Left cardiac atrium (tissue), 4 donors: ENCODE measurements at places on chromosomes 6 and 20. TPM values are rescaled to one million over a fixed set of nuclear protein-coding genes. Genes with fewer than 3 reads are reported as not detected.

The PSMG4 gene
- 6.7 TPM for total RNA-seq

The IL17A gene
- not detected for total RNA-seq

The POLR3F gene
- 6.1 TPM for total RNA-seq

The EPB41L1 gene
- 32.1 TPM for total RNA-seq

The ARG1 gene
- total RNA-seq: 0.65 TPM

The BACH2 gene
- total RNA-seq: 2.0 TPM

The MUC22 gene
- total RNA-seq: 0.06 TPM

The MAS1 gene
- total RNA-seq: not detected

The VSX1 gene
- not detected for total RNA-seq

- DNase-seq: no peak
Observed at GRCh38 chr6:26411751-26412150, 9.7 kb downstream of the BTN3A1 start.

GRCh38 chr6:169646906-169647567, 54.8 kb downstream of the WDR27 start:
- DNase-seq: no peak

- DNase-seq: no peak
Observed at GRCh38 chr20:22848364-22848763, 186.7 kb upstream of the SSTR4 start.

DNA sequence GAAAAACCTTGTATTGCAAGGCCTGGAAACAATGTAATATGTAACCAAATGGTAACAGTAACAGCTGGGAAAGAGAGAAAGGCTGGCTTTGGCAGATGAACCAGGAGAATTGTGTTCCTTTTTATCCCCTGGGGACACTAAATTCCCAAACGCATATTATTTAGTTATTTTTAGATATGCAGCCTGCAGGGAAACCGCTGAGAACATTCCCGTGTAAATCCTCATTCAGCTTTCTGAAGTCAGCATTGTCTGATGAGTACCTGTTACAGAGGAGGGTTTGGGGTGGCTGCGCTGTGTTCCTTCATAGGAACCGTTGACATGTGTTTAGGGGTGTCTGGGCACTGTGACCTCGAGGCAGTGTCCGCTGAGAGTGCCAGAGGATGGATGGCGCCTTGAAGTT, 101.3 kb downstream of the SMOC2 start:
- no peak for DNase-seq

GRCh38 chr6:84853901-84854300, 89.5 kb upstream of the TBX18 start:
- no peak for DNase-seq

- no peak for DNase-seq
Observed at GRCh38 chr6:36686668-36687513, 8.4 kb downstream of the CDKN1A start.

GRCh38 chr6:112275365-112275764, 21.0 kb upstream of the LAMA4 start:
- DNase-seq: no peak

- no peak for DNase-seq
Observed at GRCh38 chr20:22374678-22375590, 209.4 kb downstream of the FOXA2 start.

DNA sequence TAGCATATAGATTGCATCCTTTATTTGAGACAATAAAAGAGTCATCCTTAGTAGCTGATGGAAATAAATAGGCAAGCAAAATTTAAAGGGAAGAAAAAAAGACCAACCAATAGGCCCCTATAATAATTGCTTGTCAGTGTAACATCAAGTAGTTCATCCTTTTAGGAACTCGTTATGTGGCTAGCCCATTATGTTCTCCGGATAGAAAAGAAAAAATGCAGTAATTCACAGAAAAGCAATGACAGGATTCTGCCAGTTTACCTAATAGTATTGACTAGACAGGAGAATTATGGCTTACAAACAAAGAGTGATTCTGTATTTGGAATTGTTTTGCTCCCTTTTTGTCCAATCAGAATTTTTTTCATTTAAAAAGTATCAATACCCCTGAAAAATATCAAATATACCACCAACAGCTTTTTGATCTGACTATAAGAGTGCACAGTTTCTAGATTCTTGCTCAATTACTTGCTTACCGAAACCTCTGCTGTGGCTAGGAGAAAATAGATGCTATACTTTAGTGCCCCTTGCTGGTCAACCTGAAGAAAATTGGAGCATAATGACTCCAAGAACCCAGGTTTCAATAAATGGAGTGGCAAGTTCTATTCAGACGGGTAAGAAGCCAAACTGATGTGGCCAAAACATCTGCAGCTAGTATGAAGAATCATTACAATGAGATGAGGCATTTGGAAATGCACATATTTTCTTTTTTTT, 91.5 kb upstream of the SASH1 start:
- no peak for DNase-seq

- no peak for DNase-seq
Observed at GRCh38 chr6:16496991-16497801, 258.8 kb downstream of the GMPR start.

DNA sequence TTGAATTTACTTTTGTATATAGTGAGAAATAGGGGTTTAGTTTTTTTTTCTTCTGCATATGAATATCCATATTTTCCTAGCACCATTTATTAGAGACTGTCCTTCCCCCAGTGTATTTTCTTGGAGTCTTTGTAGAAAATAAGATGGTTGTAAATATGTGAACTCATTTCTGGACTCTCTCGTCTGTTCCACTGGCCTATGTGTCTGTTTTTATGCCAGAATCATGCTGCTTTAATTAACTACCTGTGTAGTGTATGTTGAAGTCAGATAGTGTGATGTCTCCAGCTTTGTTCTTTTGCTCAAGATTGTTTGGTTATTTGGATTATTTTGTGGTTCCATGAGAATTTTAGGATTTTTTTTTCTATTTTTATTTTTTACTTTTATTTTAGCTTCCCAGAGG, 176.6 kb upstream of the RAB32 start:
- DNase-seq: no peak

- DNase-seq: no peak
Observed at GRCh38 chr6:21738180-21739094, 144.9 kb downstream of the SOX4 start.

- DNase-seq: no peak
Observed at GRCh38 chr20:57003012-57003411, 263.4 kb downstream of the BMP7 start.

DNA sequence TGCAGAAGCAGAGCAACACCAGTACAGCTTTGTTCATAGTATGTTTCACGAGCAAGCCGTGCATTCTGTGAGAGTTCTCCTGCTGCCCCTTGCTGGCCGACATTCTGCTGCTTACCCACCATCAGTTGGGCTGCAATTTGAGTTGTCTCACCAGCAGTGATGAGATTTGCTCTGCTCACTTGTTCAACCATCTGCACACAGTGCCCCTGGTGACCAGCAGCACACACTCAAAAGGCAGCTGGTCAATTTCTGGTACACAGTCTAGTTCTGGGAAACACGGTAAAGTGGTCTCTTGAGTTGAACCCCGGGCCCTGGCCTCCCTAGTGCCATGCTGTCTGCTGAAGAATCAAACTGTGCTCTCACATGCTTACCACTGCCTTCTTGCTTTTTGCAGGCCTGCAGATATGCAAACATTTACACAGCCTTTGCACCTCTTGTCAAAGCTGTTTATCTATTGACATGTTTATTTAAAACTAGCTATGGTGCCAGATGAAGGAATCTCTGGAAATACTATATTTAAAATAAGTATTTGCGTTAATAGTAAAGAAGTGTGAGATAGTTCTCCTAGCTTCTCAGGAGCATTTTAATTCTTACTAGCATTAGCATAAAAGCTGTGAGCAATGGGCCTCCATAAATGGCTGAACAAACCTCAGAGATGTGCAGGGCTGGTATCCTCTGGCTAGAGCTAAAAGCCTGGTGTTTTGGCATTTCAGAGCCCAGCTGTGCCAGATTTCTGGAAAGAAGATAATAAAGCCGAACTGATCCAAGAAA, 234.3 kb downstream of the ARHGAP18 start:
- DNase-seq: no peak

GRCh38 chr6:62323818-62324431, 37.9 kb upstream of the KHDRBS2 start:
- no peak for DNase-seq

DNA sequence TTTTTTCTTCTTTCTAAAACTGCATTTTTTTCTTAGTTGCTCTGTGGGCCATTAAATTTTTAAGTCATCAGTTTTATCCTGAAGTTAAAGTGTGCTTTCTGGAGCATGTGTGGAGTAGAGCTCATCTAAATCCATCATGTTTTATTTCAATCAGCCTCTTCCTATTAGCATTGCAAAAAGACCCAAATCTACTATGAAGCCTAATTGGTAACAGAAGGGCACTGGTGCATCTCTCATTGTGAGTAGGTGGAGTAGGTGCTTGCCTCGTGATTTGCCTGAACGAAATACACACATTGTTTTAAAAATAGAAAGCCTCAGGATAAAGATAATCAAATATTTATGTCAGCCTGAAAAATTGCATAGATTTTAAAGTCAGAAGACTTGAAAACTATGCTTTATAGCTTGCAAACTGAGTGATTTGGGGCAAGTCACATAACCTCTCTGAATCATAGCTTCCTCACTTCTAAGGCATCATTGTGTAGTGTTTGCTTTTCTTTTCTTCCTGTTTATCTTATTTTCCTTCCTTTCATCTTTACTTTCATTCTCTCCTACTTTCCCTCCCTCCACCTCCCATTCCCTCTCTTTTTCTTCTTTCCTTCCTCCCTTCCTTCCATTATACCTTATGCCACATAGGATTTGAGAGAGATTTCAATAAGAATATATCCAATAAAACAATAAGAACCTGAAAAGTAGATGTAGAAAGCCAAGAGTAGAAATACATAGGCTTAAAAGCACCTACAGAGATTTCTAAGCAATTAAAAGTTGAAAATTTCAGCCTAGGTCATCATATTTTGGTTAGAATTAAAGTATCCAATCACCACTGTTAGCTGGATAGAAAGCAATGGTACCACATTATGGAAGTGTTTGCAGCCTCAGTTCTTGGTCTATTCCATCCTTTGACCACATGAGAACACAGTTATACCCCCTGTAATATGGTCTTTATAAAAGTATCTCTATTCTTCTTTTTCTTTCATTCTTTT, 49.6 kb upstream of the RNF146 start:
- DNase-seq: no peak

- DNase-seq: no peak
Observed at GRCh38 chr6:163834226-163834970, 419.9 kb downstream of the QKI start.

- no peak for DNase-seq
Observed at GRCh38 chr6:158121335-158121734, 46.7 kb downstream of the SERAC1 start.

GRCh38 chr6:144576871-144577270, 291.7 kb downstream of the UTRN start:
- no peak for DNase-seq

DNA sequence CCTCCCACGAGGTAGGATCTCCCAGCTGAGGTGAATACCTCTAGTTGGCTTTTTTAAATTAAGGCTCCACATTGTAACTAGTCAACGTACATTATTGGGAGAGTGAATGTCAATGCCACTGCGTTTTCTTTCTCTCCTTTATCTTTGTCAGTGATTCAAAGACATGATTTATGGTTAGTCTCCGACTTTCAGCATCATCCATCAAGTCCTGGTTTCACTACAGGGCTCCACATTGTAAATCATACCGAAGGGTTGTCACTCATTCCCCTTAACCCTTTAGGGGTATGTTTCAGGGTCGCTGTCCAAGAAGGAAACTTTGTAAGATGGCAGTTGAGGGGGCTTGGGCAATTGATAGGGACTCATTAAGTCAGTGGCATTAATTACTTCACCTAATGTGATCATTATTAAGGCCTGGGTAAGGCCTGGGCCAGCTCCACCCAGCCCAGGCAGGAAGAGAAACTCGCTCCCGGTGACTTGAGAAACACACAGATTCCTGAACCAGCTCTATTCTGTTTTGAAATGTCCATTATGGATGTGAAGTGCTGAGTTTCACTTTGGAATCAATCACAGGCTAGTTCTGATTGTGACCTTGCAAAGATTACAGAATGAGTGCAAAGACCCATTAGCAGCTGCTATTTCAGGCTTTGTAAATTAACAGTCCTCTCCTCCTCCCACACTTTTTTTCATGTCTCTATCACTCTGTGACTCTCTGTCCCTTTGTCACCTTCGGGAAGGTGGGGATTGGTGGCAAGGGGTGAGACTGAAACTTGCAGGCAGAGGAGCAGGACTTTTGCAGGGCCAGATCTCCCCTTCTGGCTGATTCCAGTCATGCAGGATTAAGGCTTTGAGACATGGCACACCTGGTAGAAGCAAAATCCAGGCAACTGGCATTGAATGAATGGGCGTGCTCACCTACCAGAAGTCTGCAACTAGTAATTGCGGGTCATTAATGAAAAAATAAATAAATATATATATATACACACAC, 222.4 kb downstream of the TSHZ2 start:
- DNase-seq: no peak
